ENCODE measurements at places on chromosomes 6 and 20.

DNA sequence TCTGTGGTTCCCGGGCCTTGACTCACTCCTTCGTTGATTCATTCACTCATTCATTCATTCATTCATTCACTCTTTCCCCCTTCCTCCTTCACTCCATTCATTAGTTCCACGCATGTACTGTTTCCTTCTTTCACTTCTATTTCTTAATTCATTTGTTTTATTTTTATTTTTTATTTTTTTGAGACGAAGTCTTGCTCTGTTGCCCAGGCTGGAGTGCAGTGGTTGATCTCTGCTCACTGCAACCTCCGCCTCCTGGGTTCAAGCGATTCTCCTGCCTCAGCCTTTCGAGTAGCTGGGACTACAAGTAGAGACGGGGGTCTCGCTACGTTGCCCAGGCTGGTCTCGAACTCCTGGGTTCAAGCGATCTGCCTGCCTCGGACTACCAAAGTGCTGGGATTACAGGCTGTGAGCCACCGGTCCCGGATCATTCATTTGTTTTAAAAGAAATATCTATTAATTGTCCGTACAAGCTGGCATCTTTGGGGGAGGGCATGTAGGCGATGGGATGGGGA is 427 bp upstream of the NFKBIE start:
- no peak for DNase-seq

DNA sequence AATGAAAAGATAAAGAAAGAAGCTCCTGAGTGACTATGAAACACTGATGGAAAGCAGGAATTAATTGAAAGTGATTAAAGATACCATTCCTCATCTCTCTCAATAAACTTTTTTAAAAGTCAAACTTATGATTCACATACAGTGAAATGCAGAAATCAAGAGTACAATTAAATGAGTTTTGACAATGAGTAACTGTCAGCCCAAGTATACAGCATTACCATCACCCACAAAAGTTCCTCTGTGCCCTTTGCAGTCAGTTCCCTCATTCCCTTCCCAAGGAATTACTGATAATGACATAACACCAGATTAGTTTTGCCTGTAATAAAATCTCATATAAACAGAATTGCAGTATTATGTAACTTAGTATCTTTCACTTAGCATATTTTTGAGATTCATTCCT is 44.5 kb downstream of the ATG5 start:
- DNase-seq, result no peak

DNA sequence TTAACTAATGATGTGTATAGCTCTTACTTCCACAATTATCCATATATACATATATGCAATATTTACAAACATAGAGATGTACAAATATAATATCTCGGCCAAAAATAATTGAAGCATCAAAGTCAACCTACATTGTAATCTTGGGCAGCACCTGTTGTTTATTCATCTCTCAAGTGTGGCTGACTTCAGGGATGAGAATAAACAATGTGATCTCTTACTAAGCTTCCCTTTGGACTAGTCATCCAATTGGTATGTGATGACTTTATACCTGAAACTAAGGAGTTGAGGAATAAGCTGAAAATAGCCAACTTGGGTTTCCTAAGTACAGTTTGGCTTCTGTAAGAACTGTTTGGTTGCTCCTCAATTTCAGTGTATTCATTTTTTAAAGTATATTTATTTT is 256.6 kb downstream of the KHDC1L start:
- DNase-seq, result no peak

- no peak for DNase-seq
These were observed 97.8 kb downstream of the OTOR start for GRCh38 chr20:16846006-16846405.

- no peak for DNase-seq
These were observed 75.5 kb upstream of the SYNDIG1 start for GRCh38 chr20:24393903-24394302.

- no peak for DNase-seq
These were observed 42.8 kb upstream of the AHI1 start for GRCh38 chr6:135540207-135540840.

DNA sequence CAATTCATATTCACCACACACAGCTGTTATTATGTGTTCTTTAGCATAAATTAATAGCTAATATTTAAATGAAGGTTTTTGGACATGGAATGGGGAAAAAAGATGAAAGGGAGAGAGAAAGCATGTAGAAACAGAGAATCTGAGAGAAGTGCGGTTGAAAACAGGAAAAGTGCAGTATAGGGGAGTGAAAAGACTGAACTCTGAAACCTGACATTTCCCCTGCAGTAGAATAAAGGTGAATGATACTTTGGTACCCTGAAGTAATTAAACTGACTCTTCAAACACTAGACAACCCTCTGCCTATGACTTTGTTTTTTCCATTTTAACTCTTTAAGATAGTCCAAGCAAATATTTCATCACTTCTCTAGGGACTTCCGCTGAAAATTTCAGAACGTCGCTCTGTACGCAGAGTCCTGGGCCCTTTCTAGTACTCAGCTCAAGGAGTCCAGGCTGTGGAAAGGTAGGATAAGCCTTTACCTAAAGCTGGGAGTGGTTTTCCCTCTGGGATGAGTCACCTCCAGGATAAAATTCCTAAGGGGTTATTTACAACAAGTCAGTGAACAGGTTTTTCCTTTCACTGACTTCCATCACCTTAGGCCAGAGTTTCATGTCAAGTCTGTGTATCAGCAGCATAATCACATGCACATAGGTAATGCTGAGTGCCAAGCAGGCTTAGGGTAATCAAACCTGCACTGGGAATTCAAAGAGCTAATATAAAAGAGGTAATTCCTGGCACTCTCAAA is 614.5 kb downstream of the PKHD1 start:
- no peak for DNase-seq

GRCh38 chr6:36594816-36595643 is 868 bp downstream of the SRSF3 start:
- no peak for DNase-seq

- no peak for DNase-seq
These were observed 6.7 kb downstream of the TGIF2 start for GRCh38 chr20:36579996-36580545.

GRCh38 chr6:156689656-156690055 is 87.5 kb upstream of the ARID1B start:
- DNase-seq, result no peak

- DNase-seq, result no peak
These were observed 28.3 kb upstream of the TLDC2 start for GRCh38 chr20:36847710-36848040.

DNA sequence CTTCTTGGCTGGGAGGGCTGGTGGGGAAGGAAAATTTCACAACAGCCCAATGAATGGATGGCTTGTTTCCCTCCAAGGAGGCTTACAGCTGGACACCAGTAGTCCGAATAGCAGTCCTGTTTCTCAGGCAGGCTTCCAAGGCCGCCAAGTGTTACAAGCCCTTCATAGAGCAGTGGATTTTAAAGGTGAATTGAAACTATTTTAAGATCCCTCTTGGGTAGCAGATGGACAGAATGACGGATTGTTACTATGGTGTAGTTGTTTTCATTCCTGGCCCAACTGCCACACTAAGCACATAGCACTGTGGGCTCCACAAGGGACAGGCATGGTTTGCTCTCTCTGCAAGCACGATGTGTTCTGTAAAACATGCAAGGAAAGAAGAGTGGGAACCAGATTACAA is 203.3 kb upstream of the TAB2 start:
- no peak for DNase-seq

DNA sequence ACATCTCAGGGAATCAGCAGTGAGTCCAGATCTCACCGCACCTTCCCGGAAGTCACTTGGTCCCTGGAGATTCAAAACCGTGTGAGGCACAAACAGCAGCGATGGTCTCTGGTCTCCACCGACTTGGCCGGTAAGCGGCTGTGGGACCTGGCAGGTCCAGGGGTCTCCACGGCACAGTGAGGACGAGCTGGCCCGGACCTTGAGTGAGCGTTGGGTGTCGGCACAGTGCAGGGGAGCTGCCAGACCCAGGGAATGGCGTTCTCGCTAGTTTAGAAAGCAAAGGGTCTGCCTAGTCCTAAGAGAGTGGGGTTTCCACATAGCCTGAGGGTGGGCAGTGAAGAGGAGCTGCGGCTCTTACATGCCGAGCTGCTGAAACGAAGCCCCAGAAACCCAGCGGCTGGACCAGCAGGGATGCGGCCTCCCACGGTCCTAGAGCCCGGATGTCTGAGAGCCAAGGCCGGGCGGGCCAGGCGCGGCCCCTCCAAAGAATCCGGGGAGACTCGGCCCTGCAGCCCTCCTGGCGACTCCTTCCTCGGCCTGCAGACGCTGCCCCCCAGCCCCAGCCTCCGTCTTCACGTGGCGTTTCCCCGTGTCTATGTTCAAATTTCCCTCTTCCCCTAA is 185.0 kb downstream of the ERMARD start:
- DNase-seq, result no peak

- DNase-seq, result no peak
These were observed 4.2 kb downstream of the MYCT1 start for GRCh38 chr6:152701863-152702401.

GRCh38 chr6:73182021-73182607 is 43.2 kb downstream of the KHDC1L start:
- no peak for DNase-seq

DNA sequence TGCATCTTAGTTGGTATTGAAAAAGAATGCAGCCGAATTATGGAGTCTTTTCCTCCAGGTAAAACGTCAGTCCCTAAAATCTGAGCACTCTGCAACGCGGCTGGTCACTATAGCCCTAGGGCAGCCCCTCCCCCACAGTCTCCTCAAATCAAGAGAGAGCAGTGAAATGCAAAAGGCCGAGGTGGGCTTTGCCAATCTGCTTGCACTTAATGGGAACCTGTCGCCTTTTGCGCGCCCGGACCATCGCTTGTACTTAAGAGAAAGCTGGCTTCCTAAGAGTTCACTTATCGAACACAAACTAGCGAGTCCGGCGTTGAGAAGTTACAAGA is 447 bp downstream of the MCM3 start:
- no peak for DNase-seq

DNA sequence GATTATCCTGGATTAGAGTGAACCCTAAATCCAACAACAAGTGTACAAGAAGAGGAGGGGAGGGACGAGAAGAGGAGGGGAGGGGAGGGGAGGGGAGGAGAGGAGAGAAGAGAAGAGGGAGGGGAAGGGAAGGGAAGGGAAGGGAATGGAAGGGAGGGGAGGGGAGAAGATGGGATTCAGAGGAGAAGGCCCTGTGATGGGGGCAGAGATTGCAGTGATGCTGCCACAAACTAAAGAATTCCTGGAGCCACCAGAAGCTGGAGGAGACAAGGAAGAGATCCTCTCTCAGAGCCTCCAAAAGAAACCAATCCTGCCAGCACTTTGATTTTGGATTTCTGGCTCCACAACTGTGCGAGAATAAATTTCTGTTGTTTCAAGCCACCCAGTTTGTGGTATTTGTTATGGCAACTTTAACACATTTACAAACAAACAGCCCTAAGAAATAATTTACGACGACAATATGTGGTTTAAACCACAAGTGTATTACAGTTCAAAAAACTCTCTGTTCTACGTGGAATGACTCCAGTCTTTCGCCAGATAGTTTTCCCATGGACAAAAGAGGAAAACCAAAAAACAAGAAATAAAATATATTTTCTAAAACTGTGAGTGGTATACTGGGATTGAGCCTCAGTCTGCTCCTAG is 235.4 kb downstream of the HDGFL1 start:
- no peak for DNase-seq

DNA sequence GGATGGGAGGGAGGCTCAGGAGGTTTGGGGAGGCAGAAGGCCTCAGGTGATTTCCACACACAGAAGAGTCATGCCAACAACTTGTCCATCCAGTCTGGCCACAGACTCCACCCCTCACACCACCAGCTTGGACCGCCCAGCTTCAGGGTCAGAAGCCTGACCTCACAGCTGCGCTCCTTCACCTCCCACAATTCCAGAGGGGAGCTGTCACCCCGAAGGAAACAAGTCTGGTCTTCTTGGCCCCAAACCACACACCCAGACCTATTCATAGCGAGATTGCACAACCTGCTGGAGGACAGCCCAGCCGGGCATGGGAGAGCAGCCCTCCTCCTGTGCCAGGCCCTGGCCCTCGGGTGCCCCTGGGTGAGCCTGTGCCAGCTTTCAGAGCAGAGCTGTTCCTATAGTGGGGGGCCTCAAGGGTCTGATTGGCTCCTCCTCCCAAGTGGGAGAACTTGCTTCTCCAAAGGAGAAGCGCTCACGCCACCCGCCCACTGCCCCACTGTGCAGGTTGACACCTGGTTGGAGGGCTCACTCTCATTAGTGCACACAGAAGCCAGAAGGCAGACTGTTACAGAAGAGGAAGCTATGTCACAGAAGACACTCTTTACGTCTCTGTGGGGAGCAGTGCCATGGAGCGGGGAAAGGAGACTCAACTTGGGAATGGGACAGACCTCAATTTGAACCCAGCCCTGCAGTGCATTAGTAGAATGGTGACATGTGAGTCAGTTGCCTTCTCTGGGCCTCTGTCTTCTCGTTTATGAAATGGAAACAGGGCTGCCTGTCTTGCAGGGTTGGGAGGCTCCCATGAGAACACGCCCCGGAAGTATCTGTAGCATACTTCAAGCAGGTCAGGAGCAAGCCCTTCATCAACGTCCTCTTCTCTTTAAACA is 128.8 kb downstream of the FOXO3 start:
- no peak for DNase-seq

GRCh38 chr6:13586603-13587542 is 12.5 kb downstream of the SIRT5 start:
- DNase-seq, result no peak

GRCh38 chr6:130367767-130368166 is 1.9 kb downstream of the TMEM200A start:
- DNase-seq, result no peak

DNA sequence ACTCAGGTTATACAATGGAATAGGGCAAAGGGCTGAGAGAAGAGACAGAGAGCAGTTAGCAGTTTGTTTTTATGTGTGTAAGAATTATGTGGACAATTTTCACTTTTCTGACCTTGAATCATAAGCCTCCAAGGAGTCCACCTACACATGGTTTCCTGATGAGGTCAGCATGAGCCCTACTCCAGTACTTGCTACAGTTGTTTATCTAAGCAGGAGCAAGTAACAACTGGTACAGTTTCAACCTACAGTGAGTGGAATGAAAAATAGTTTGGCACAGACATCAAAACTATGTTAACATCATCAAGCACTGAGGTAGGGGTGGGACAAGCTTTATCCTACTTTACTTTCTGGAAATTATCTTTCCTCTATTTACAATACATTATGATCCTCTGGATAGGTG is 426.7 kb upstream of the ID4 start:
- no peak for DNase-seq

DNA sequence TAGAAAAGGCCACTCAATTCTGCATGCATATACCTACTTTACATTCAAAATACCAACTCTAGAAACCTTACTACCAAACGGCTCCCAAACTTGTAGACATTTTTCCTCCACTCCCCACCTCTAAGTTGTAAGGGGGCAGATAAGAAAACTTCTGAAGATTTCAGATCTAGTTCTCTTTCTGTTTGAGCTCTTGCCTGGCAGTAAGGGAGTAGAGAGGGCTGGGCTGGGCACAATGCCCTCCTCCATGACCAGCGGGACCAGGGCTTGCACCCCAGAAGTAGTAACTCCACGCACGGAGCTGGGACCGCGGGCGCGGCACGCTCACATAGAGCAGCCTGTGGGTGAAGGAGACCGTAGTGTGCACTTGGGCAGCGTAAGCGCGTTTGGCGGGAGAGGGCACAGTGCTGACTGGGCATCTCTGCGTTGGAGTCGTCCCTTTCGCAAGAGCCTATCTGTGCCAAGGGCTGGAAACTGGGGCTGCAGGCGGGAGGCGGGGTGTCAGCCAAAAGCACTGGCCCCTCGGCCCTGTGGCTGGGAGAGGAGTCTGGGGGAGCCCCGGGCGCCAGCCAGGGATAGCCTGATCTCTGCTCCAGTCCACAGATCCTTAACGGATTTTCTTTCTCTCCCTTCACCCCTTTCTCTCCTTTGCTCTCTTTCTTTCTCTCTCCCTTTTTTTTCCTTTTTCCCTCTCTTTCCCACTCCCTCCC is 32.4 kb downstream of the PHACTR1 start:
- DNase-seq, result no peak

- DNase-seq, result no peak
These were observed 333 bp upstream of the SMIM13 start for GRCh38 chr6:11093376-11093625.
